Stimulated activated CD4-positive, alpha-beta T cell treated with anti-CD3 and anti-CD28 coated beads, Interleukin-4, amount 100 ng/mL, for 4 hours (primary cell): ENCODE measurements at places on chromosomes 5 and 9.
A peak's percentile ranks its signal among the peaks of the same experiment; 100 is the strongest.

DNA sequence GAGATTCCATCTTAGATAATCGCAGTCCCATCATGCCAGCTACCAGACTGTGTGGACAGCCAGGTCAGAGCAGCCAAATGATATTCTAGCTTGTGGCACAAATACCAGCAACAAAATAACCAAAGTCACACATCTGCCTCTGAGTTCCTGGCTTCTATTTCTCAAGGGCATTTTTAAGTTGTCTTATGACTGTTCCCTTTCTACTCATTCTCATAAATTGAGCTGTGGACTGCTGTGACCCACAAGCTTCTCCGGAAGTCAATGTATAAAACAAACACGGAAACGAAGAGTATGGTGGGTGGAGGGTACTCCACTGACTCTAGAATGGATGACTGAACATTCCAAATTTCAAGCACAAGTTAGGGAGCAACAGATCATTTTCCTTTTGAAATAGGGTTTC, 43.9 kb downstream of the PDCD1LG2 start:
- DNase-seq, result no peak

DNA sequence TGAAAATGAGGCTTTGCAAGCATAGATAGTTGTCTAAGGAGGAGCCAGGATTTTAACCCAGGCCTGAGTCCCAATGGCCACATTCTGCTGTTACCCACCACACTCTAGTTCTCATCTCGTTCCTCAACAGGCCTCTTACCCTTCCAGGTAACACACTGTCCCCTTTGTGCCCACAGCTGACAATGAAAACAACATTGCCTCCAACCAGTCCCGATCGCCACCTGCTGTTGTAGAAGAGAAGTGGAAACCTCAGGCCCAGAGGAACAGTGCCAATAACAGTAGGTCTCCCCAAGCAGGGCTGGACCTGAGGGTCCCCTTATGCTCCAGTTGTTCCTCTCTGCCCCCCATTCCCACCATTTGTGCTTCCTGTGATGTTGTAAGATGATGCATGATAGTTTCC, 30.4 kb downstream of the AMBP start:
- no peak for DNase-seq

DNA sequence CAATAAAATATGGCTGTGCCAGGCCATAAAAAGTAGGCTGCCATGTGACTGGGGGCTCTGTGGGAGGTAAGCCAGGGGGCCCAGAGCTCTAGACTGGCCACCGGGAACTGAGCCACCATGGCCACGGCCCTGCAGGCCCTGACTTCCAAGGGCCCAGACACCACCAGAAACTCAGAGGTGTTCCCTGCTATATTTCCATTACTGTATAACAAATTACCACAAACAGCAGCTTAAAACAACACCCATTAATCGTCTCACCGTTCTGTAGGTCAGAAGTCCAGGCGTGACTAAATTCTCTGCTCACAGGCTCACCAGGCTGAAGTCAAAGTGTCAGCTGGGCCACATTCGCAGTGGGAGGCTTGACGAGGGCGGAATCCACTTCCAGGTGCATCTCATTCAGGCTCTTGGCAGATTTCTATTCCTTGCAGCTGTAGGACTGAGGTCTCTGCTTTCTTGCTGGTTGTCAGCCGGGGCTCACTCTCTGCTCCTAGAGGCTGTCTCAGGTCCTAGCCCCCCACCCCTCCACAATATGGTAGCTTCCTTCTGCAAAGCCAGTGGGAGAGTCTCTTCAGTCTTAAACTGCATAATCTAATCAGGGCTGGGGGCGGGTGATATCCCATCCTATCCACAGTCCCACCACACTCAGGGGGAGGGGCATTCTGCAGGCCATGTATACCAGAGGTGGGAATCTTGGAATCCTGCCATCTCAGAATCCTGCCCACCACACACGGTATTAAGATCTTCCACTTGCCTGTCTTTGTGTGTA, 125.4 kb downstream of the C5orf15 start:
- no peak for DNase-seq

DNA sequence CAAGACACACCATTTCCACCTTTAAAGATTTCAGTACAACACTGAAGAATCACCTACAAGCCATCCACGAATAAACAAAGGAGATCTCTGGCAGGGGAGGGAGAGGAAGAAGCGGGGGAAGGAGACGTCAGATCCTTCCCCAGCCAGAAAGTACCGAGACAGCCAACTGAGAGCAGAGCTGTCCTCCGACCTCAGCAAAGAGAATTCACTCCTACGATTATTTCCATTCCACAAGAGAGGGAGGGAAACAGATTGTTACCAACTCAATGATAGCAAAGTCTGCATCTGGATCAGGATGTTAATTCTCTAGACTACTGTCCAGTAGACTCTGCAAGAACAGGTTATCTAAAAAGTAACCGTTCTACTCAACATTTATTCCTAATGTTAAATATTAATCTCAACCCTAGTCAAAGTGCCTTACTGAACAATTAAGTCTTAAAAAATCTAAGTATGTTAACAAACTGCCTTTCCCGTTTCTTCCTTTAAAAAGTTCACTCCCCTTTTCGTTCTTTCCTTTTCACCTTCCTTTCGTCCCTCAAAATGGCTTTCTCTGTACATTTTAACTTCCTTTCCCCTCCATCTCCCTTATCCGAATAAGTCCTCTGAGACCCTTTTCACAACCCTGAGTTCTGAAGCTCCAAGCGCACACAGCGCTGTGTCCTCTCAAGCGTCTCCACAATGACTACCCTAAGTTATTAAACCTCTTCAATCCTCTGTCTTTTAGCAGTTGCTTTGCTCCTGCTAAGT, 1.4 kb downstream of the CHD1 start:
- DNase-seq, result peak; percentile 34

- no peak for DNase-seq
Observed at GRCh38 chr9:77521091-77521490, 127.0 kb downstream of the GNA14 start.

GRCh38 chr9:36100532-36100931, 36.0 kb upstream of the GLIPR2 start:
- no peak for DNase-seq

DNA sequence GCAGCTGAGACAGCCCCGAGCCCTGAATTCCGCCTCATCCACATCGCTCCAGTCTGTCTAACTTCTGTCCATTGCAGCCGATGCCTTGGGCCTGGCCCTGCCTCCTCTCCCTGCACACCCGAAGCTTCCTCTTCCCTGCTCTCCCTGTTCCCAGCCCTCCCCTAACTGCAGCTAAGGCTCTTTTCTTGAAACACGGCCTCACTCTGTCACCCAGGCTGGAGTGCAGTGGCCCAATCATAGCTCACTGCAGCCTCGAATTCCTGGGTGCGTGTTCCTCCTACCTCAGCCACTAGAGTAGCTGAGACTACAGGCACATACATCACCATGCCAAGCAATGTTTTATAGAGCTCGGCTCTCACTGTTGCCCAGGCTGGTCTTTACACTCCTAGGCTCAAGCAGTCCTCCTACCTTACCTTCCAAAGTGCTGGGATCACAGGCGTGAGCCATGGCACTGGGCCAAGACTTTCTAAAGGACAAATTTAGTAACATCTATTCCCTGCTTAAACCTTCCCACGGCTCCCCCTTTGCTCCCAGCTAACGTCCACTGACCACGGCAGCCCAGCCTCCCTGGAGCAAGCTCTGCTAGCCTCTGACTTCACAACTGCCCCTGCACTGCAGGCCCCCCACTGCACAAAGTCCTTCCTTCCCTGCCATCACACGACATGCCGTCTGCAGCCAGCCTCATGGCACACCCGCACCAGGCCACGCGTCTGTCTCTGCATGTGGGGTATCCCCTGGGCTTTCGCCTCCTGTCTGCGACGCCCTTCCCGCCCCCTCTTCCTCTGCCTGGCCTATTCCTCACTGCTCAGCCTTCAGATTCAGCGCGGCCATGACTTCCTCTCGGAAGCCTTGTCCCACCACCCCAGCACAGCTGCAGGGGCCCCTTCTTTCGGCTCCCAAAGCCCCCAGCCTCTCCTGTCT, 28.6 kb downstream of the LAMC3 start:
- DNase-seq, result no peak

DNA sequence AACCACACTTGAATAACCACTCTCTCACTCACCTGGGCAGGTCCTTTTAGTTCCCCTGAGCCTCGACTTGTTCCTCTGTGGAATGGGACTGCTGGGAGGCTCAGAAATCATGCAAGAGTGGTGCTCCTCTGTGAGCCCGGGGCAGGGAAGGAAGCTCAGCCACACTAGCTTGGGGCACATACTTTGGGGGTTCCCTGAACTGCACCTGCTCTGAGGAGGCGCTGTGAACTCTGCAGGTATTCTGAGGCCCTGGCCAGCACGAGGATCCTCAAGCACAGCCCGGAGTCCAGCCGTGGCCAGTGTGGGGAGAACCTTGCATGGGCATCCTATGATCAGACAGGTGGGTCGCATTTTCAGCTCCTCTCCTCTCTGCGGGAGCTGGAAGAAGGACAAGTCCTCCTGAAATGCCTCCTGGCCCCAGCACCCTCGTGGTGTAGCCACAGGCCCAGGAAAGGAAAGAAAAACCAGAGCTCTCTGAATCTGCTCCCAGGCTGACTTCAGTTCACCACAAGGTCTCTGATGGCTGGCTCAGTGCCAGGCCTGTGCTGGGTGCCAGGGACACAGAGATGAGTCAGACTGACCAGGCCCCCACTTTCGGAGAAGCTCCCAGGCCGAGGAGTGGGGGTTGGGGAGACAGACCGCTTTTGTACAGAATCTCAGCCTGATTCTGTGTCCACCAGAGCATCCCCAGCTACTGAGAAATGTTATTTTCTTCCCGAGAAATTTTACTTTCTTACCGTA, 11.9 kb downstream of the GLIPR2 start:
- DNase-seq, result peak; percentile 58

DNA sequence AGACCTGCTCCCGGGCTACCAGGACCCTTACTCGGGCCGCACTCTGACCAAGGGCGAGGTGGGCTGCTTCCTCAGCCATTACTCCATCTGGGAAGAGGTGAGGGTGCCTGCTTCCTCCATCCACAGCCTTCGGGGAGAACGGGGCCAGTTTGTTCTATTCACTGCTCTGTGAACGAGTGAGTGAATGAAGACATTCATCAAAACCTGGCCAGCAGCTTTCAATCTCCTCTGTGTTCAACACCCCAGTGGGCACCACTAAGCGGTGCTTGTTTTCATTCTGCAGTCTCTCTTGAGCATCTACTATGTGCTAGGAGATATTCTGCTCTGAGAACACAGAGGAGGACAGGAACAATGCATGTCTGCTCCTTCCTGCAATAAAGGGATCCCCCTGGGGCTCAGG, 10.6 kb downstream of the CERCAM start:
- DNase-seq, result no peak

- no peak for DNase-seq
Observed at GRCh38 chr9:83270116-83270515, 207.2 kb upstream of the RASEF start.

DNA sequence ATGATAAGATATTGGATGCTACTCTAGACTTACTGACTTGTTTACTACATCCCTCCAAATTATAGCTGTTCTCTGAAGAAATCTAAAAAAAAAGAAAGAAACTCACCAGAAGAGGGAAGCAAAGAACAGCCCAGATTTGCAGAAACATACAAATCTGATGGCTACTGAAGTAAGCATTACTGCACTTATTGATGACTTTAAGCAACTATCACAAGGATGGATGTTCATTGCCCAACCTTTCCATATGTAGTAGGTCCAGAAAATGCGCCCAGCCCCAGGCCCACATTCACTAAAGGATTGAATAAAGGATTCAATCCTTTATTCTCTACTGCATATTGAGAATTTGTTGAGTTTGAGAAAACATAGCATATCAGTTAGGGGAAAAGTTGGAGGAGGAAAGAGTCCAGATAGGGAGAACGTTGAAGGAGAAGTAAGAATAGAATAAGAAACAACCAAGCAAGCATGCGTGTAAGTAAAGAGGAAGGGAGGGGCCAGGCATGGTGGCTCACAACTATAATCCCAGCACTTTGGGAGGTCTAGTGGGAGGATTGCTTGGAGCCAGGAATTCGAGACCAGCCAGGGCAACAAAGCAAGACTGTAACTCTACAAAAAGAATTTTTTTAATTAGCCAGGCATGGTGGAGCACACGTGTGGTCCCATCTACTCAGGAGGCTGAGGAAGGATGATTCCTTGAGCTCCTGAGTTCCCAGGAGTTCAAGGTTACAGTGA, 33.8 kb upstream of the DTWD2 start:
- no peak for DNase-seq

- no peak for DNase-seq
Observed at GRCh38 chr9:109945573-109945972, 165.6 kb downstream of the PALM2AKAP2 start.

GRCh38 chr9:80926611-80927010, 762.7 kb downstream of the TLE1 start:
- DNase-seq, result no peak

- no peak for DNase-seq
Observed at GRCh38 chr5:160169326-160169725, 50.1 kb upstream of the PWWP2A start.

GRCh38 chr9:120382453-120382852, 197.5 kb downstream of the CDK5RAP2 start:
- DNase-seq, result no peak

- DNase-seq, result no peak
Observed at GRCh38 chr9:99108131-99108530, 3.2 kb downstream of the TGFBR1 start.

DNA sequence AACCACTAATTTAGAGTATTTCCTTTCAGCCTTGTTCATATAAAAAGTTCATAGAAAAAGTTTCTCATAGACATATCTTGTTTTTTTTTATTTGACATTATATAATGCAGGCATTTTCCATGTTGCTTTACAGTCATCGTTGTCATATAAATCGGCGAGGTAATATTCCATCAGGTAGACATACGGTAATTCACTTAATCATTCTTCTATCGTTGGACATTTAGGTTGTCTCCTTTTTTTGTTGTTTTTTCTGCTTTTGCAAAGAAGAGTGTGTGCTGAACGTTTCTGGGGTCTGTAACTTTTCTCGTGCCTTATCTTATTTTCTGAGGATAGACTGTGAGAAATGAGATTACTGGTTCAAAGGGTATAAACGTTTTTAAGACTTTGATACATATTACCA, 283.6 kb downstream of the ARHGAP26 start:
- DNase-seq, result no peak

DNA sequence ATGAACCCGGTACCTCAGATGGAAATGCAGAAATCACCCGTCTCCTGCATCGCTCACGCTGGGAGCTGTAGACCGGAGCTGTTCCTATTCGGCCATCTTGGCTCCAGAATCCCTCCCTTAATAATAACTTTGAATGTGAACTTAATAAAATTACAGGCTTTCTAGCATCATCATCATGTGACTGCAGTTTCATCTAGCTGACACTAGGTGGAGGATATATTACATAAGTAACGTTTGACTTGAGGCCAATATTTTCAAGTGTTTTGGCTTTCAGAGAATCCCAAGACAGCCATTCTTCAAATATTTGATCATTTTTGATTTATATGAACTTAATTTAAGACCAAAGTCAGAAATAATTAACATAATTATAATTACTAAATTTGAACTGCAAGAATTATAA, 474.9 kb upstream of the CDH10 start:
- DNase-seq, result no peak

- DNase-seq, result no peak
Observed at GRCh38 chr9:98404237-98404636, 148.8 kb upstream of the TBC1D2 start.

- DNase-seq, result no peak
Observed at GRCh38 chr9:91342575-91342974, 19.1 kb downstream of the AUH start.
